Putamen (tissue), 1 donor: ENCODE measurements at places on chromosomes 13 and 19.

- no peak for DNase-seq
These were observed 366.2 kb downstream of the DNAJC15 start for GRCh38 chr13:43389573-43389972.

DNA sequence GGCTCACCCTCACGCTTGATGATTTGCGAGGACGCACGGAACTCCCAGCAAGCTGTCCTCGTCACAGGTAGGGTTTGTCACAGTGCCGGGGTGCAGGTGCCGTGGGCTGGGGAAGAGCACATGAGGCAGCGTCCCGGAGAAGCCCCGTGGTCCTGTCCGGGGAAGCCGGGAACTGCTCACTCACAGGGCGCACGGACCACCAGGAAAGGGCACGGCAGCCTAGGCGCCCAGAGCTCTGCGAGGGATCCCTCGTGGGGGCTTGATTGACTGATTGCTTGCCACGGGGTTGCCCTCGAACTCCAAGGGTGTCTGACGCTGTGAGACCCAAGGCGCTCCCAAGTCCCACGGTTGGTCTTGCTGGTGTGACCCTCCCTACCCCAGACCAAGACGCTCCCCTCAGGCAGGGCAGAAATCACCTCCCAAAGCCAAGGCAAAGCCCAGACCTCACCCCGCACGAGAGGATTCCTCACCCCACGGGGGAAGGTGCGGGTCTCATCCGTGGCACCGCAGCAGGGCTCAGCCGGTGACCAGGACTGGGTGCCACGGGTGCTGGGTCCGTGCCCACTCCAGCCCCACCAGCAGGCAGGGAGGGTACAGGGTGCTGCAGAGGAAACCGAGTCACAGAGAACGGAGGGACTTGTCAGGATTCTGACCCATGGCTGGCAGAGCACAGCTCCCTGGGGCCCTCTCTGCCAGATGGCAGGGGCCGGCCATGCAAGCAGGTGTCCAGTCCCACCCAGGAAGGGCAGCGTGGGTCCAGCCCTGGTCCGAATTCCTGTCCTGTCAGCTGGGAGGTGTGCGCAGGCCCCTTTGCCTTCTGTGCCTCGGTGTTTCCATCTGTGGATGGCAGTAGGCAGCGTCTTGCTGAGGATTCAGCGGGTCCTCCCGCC, 7.7 kb downstream of the C2CD4C start:
- DNase-seq = no peak

DNA sequence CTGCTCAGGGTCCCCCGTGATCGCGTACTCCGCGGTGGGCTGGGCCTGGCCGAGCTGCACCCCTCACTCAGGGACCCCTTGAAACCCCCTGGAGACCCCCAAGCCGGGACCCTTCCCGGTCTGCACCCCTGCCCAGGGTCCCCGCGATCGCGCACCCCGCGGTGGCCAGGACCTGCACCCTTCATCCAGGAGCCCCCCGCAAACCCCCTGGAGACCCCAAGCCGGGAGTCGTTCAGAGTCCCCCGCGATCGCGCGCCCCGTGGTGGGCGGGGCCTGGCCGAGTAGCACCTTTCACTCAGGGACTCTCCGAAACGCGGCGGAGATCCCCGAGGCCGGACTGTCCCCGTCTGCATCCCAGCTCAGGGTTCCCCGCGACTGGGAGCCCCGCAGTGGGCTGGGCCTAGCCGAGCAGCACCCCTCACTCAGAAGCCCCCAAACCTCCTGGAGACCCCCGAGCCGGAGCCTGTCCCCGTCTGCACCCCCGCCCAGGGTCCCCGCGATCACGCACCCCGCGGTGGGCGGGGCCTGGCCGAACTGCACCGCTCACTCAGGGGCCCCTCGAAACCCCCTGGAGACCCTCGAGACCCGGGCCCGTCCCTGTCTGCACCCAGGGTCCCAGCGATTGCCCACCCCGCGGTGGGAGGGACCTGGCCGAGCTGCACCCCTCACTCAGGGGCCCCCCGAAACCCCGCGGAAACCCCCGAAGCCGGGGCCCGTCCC, 748 bp downstream of the LMNB2 start:
- no peak for DNase-seq

- no peak for DNase-seq
These were observed 46.1 kb downstream of the LATS2 start for GRCh38 chr13:21015284-21015683.

GRCh38 chr13:84985860-84986259, 813.4 kb downstream of the SLITRK6 start:
- DNase-seq = no peak

- no peak for DNase-seq
These were observed 9.7 kb upstream of the SLITRK5 start for GRCh38 chr13:87661471-87661870.
